ENCODE measurements at places on chromosomes 2 and 18.

- no peak for DNase-seq
Observed at GRCh38 chr2:23708771-23709170, 218.2 kb downstream of the ATAD2B start.

DNA sequence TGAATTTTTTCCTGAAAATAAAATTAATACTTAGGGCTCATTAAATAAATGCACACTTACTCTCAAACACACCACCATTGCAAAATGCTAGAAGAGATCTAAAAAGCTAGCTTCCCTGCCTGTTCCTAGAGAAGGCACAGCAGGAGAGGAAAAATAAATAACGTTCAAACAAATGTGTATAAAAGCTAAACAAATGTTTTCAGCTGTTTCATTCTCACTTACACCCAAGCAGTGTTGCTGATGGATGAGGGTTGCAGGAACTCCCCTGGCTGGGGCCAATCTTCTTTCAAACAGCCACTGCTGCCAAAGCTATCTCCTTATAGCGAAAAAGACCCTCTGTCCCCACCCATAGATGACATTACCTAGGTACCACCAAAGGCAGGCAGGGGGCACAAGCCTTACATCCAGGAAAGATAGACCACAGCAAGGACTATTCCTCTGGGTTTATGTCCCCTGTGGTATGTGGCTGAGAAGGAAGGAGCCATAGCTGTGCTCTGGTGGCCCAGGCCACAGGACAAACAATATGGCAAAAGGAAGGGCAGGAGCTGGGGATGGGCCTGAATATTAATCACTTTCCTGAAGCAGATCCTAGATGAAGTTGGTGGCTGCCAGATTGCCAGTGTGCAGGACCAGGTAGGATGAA is 214.6 kb downstream of the TTC32 start:
- DNase-seq, result no peak

- no peak for DNase-seq
Observed at GRCh38 chr2:201654616-201655384, 11.5 kb upstream of the TMEM237 start.

GRCh38 chr2:53787614-53788289 is 908 bp downstream of the ERLEC1 start:
- peak; percentile 9 for DNase-seq

GRCh38 chr2:49259926-49260325 is 105.6 kb upstream of the FSHR start:
- DNase-seq, result no peak

DNA sequence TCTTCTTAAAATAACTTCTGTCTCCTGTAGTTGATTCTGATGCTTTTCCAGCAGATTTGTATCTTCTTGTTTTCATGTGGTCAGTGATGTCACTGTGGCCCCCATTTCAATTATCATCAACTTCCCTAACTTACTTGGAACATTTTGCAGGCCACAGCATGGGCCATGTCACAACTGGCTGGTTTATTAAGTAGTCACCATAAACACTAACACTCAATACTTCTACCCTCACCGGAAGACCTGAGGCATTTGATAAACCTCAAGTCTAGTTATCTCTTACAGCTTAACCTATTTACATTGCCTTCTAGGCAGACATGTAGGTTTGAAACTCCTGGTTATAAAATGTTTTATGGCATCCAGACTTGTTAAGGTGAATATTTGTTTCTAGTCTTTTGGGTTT is 37.4 kb upstream of the PROKR1 start:
- DNase-seq, result no peak

- no peak for DNase-seq
Observed at GRCh38 chr2:98768384-98769113, 37.6 kb upstream of the MGAT4A start.

DNA sequence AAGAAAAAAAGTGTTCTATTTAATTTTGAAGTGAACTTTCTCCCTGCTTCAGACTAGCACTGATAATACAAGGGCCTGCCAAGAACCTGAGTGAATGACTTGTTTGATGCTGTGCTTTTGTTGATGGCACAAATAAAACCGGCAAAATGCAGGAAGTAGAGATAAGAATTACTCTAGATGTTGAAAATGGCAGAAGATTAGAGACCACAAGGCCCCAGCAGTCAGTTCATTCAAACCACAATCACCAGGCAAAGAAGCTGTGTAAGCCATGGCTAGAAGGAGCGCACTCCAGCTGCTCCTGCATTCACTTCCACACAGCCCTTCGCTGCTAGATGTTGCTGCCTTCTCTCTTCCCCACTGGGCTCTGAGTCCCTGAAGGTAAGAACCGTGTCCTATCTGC is 297.1 kb downstream of the AGPS start:
- DNase-seq, result no peak

GRCh38 chr2:217643789-217644301 is 358.9 kb downstream of the TNS1 start:
- DNase-seq, result no peak

DNA sequence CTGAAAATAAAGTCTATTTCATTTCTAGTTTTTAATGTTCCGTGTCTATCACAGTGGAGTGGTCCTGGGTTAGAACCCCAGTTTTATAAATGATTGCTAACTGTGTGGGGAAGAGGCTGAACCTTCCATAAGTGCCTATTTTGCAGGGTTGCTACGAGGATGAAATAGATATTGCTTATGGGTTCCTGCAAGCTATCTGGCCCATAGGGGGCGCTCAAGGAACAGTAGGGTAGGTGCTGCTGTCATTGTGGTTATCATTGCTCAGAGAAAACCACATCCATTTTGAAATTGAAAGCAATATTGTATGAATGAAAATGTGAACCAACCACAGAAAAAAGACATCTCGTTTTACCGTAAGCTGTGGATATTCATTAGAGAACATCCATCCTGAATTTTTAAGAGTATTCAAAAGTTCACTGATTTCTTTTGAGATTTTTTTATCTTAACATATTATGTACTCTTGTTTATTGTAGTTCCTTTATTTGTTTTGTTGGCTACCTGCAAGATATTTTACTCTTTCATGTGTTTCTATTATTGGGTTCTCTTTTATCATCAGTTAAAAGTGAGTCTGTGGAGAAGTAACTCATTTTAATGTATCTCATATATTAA is 261.6 kb downstream of the NAPG start:
- DNase-seq, result peak; percentile 37

DNA sequence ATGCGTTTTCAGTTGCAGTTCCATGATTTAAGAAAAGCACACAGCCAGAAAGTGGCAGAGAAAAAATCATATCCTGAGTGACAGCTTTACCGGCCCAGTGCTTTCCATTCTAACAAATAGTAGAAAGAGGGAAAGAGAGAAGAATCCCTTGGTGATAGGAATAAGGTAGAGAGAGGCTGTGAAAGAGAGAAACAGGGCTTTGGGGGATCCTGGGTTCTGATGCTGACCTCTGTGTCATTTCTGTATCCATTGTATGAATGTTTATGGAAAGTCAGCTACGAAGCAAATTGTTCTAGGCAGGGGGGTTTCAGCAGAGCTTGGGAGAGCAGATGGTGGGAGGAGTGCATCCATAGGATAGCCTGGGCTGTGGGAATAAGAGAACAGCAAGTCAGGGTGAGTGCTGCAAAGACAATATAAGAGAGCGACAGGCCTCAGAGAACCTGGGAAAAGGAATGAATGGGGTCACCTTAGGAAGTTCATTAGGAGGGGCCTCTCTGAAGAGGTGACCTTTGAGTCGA is 203.4 kb upstream of the TNP1 start:
- no peak for DNase-seq

- DNase-seq, result no peak
Observed at GRCh38 chr2:169184074-169184473, 114.7 kb downstream of the DHRS9 start.

GRCh38 chr2:38515155-38516074 is 87.3 kb downstream of the HNRNPLL start:
- DNase-seq, result peak; percentile 61

- DNase-seq, result no peak
Observed at GRCh38 chr2:77778917-77779316, 256.7 kb upstream of the LRRTM4 start.

GRCh38 chr18:29488617-29489016 is 1311.7 kb upstream of the CDH2 start:
- no peak for DNase-seq

- DNase-seq, result no peak
Observed at GRCh38 chr2:109463891-109464290, 149.9 kb downstream of the SEPTIN10 start.

- no peak for DNase-seq
Observed at GRCh38 chr2:16644221-16644925, 21.3 kb downstream of the CYRIA start.

GRCh38 chr2:119914266-119914665 is 98.6 kb upstream of the EPB41L5 start:
- no peak for DNase-seq

DNA sequence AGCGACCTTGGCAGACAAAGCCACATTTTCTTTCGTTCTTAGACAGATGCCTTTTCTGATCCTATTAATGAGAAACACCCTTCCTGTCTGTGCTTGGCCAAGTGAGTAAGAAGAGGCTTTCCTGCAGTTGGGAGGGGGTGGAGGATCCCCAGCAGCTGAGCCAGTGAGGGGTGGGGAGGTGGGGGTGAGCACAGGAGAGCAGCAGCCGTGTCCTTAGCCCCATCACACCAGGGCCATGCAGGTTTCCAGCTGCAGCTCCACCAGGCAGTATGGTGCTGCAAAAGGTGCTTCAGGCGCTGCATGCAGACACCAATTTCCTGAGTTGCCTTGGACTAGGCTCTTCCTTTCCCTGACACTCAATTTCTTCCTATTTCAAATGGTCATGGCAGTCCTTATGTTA is 123.3 kb upstream of the SIX2 start:
- DNase-seq, result no peak

DNA sequence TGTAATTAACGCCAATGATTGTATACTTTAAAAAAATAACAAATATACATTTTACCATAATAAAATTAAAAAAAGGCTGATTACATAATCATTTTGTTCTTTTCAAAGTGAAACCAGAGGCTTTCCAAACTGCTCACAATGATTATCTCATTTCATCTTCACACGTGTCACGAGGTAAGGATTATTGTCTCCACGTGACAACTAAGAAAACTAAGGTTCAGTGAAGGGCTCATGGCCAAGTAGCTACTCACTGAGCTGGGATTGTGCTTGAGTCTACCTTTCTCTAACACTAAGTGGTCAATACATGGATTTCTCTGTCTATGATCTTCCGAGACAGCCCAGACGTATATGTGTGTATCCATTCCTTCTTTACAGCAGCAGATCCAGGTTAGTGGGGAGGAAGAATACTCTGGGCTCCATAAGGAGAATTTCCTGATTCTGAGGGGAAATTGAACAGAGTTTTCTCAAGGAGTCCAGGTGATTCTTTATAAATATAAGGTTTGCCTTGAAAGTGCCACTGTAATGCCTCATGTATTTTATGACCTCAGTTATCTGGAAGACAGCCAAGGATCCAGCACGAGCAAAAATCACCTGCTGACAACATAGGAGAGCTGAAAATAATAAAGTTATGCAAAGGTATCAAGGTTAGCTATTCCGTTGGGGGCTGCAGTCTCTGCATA is 25.6 kb upstream of the ACSL3 start:
- DNase-seq, result no peak

GRCh38 chr2:108069515-108070310 is 83.4 kb downstream of the SLC5A7 start:
- no peak for DNase-seq

GRCh38 chr18:43662657-43663056 is 385.4 kb upstream of the SYT4 start:
- no peak for DNase-seq

GRCh38 chr2:39283561-39283960 is 39.8 kb upstream of the CDKL4 start:
- no peak for DNase-seq

- no peak for DNase-seq
Observed at GRCh38 chr2:151857650-151858049, 29.4 kb upstream of the ARL5A start.

DNA sequence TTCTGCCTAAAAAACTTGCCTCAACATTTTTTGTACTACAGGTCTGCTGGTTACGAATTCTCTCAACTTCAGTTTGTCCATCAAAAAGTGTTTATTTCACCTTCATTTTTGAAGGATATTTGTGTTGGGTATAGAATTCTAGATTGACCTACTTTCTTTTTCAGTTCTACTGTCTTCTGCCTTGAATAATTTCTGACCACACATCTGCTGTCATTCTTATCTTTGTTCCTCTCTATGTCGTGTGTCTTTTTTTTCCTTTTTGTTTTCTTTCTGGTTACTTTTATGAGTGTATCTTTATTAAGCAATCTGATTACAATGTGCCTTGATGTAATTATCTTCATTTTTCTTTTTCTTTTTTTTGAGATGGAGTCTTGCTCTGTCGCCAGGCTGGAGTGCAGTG is 25.3 kb downstream of the ADCY3 start:
- DNase-seq, result no peak

GRCh38 chr2:189954989-189955388 is 107.5 kb downstream of the MSTN start:
- DNase-seq, result no peak

GRCh38 chr2:26478366-26478765 is 442 bp upstream of the OTOF start:
- no peak for DNase-seq

GRCh38 chr2:147559070-147559725 is 285.6 kb upstream of the ACVR2A start:
- DNase-seq, result no peak

- DNase-seq, result no peak
Observed at GRCh38 chr2:12168354-12168753, 421.9 kb downstream of the LPIN1 start.

DNA sequence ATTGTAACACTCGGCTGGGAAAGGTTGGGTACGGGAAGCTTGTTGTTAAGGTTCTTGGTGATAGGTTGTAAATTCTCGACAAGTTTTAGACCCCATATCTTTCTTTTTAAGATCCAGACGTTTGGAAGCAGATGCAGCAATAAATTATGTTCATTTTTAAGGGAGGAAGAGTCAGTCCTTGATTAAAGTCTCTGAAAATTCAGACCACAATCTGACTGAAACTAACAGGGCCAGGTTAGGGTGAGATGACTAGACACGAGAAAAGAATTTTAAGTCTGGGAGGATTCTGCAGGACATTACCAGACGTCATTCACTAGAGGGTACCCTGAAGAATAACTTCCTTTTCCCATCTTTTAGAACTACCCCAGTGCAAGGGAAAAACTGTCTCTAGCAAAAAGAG is 16.1 kb downstream of the WIPF1 start:
- no peak for DNase-seq

GRCh38 chr18:48452861-48453323 is 43.7 kb upstream of the ZBTB7C start:
- DNase-seq, result no peak

- DNase-seq, result no peak
Observed at GRCh38 chr18:36532394-36532793, 234.9 kb downstream of the FHOD3 start.

DNA sequence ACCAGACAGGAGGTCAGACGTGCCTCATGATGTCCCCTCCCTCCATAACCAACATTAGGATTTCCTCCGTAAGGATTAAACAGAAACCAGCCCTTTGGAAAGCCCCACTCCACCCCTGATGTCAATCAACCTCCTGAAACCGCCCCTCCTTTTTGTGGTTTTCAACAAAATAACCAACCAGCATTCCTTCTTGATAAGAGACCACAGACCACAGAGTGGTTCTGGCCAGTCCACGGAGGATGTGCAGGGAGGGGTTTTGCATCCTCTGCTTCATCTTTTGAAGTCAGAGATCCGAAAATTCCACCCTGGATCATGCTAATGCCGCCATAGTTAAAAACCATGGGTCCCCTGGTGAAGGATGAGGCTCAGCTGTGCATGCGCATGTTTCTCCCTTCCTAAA is 180.0 kb upstream of the CCDC150 start:
- DNase-seq, result no peak
